DND-41 (cell line): ENCODE measurements at places on chromosomes 2 and 18.
A peak's percentile ranks its signal among the peaks of the same experiment; 100 is the strongest.

- DNase-seq, result no peak
These were observed 1055.5 kb upstream of the KLHL29 start for GRCh38 chr2:22329211-22330154.

GRCh38 chr2:137696916-137697315, 267.4 kb upstream of the HNMT start:
- DNase-seq, result no peak

DNA sequence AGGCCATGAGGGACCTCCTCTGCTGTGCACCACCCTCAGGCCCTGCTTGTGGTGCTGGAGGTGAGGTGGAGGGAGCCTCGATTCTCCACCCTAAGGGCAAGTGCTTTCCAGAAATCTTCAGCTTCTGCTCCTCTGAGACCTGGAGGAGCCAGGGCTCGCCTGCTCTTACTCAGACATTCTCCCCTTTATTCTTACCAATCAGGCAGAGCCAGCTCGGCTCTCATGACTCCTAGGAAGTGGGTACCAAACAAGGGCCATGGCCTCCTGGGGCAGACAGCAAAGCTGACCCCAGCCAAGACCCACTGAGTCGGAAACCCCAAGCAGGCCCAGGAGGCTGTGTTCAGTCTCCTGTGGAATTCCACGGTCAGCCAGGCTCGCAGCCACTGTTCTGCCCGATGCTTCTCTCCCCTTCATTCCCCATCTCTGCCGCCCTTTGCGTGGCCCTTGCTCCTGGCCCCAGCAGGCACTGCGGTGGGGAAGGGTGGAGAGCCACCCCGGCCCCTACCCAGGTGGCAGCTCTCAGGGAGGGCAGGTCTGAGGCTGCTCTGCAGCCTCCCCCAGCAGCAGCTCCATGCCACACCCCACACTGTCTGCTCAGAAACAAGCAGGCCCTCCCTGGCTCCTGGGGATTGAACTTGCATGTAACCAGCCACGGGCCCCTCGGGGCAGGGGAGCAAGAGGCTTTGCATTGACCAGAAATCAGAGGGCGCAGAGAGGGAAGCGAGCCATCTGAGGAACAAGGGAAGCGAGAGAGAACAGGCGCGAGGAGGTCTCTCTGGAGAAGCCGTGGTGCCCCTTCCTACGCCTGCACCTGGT, 24.0 kb downstream of the HS1BP3 start:
- no peak for DNase-seq

DNA sequence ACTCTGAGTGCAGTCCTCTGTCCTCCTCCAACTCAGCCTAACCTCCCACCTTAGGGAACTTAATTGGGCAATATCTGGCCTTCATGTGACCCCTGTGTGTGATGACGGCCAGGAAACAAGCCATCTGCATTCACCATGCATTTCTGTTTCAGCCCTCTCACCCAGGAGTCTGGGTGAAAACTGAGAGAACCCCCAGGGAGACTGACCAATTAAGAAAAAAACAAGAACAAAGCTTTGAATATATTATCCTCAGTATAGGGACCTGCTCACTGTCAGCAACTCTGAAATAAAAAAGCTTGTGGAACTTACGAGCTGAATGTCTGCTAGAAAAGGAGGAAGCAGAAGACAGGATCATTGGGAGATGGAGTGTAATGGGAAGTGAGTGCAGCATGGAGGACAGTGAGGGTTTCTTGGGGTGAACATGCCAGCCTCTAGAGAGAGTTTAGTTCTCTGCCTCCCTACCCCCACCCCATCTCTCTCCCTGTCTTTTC, 9.5 kb downstream of the MAPRE2 start:
- no peak for DNase-seq

- DNase-seq, result peak; percentile 81
These were observed 3.2 kb downstream of the SLC39A10 start for GRCh38 chr2:195659982-195660890.

GRCh38 chr2:187988348-187988747, 303.3 kb upstream of the GULP1 start:
- no peak for DNase-seq

GRCh38 chr2:53942280-53942679, 28.5 kb downstream of the PSME4 start:
- no peak for DNase-seq

DNA sequence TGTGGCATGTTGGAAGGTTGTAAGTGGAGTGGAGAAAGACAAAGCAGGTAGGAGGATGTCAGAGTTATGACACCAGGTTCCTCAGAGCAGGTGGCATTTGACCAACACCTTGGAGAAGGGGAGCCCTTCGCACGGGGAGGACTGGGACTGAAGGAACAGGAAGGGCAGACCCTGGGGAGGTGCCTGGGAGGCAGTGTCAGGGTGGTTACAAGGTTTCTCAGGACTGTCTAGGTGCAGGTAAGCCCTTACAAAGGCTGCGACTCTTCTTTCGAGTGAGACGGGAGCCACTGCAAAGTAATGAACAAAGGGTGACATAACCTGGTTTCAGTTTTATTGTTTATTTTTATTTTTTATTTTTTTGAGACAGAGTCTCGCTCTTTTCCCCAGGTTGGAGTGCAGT, 84.6 kb downstream of the EIF2AK3 start:
- DNase-seq, result no peak
